ENCODE measurements at places on chromosomes 2 and 18.

GRCh38 chr2:15714609-15715008 lies 122.9 kb downstream of the DDX1 start:
- DNase-seq: no peak

DNA sequence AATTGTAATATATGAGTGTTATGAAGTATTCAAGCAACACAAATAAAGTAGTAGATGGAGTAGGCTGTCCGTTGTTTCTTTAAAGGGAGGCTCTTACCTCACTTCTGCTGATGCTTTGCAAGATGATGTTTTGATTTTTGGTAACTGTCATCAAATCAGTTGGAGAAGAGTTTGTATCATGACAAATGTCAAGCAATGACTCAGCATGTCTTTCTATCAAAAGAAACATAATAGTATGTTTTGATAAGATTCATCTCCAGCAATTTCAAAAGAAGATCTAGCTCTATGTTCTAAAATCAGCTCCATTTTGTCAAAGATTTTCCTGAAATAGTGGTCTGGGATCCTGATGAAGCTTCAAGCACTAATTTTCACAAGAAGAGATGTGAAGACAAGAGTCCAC lies 25.6 kb downstream of the MAP3K19 start:
- DNase-seq: no peak

DNA sequence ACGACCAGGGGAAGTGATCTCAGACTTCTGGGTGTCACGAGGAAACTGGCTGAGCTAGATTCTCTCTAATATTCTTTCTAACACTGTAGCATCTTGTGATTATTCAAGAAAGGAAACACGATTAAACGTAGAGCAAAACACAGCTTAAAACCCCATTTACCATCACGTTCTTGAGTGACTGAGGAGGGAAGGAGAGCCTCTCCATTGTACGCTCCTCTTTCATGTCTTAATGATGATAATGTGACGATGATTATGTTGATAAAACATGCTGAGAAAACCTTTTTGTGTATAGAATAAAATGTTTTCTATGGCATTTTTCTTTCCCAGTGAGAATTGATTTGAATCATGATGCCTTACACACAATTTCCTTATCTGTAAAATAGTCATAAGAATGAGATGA lies 705.6 kb upstream of the ID2 start:
- DNase-seq: no peak

DNA sequence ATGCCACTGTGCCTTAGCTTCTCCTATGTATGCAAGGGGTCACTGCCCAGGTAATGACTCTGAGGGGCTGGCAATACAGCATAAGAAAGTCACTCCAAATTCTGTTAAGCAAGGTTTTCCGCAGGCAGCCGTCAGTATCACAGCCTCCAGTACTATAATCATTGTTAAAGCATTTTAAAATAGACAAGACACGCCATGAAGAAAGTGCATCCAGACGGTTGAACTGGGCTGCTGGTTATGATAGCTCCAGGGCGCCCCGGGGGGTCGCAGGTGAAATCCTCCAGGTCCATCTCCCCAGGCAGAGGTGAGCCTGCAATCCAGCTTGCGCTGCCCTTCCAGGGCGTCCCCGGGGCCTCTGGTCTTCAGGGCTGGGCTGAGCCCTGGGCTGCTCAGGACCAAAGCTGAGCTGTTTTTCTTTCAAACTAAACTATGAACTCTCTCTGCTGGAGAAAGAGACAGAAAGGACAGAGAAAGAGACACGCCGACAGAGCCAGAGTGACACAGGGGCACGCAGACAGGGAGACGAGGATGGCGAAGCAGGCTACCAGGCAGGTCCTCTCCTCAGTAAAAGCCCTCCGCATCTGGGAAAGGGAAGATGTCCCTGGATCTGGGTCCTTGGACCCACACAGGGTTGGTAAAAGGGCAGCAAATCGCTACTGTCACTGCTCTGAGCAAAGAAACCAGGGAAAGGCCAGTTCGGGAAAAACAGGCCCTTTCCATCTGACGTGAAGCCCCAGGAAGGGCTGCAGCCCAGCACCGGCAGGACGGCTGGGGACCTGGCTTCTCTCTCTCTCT lies 2.1 kb upstream of the TWIST2 start:
- no peak for DNase-seq

- no peak for DNase-seq
Observed at GRCh38 chr2:126536605-126537200, 119.3 kb upstream of the GYPC start.

- no peak for DNase-seq
Observed at GRCh38 chr2:60091894-60092293, 461.6 kb downstream of the BCL11A start.

DNA sequence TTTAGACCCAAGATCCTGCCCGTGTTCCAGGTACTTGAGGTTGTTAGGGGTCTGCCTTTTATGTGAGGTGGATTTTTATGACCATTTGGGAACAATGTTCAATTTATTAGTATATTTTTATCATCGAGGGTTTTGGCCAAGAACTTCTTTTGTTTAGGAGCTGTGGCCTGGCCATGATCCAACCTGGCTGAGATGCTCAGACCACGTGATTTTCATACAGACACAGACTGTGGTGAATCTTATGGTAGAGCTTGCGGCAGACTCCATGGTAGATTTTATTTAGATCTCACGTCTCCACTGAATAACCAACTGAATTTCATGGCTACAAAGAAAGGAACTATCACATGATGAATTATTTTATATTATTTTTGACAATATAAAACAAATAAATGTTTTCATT lies 405.5 kb upstream of the VWC2L start:
- DNase-seq: peak; percentile 8

GRCh38 chr18:34220081-34220815 lies 4.5 kb downstream of the NOL4 start:
- DNase-seq: no peak

DNA sequence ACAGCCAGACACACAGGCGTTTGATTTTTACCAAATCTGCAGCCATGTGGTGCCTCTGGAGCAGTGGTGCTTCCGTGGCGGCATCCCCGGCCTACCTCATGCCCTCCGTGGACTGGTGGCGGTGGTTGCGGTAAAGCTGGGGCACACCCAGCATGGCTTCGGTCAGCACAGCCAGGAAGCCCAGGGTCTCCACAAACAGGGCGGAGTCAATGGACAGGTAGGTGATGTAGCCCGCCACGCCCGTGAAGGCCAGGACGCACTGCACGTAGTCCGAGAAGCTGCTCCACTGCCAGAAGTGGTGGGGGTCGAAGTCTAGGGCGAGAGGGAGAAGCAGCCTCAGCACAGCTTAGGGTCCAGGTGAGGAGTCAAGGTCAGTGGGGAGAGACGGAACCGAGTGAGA lies 32.4 kb downstream of the SLC66A2 start:
- no peak for DNase-seq

DNA sequence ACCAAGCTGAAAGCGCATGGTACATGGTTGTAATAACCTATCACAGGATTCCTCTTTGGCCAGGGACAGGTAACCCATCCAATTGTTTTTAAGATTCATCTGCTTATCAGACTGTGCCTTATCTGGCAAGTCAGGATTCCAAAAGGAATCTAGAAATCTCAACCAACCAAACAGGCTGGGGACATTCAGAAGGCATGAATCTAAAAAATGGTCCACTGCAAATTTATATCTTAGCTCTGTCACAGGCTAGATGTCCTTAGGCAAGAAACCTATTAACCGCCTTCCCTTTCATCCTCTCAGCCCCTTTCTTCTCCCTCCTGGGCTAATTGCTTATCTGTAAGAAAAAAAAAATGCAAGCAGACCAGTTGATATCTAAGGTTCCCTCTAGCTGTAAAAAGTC lies 4.3 kb downstream of the LRP2 start:
- no peak for DNase-seq

- DNase-seq: no peak
Observed at GRCh38 chr2:27833931-27834330, 56.3 kb downstream of the RBKS start.

DNA sequence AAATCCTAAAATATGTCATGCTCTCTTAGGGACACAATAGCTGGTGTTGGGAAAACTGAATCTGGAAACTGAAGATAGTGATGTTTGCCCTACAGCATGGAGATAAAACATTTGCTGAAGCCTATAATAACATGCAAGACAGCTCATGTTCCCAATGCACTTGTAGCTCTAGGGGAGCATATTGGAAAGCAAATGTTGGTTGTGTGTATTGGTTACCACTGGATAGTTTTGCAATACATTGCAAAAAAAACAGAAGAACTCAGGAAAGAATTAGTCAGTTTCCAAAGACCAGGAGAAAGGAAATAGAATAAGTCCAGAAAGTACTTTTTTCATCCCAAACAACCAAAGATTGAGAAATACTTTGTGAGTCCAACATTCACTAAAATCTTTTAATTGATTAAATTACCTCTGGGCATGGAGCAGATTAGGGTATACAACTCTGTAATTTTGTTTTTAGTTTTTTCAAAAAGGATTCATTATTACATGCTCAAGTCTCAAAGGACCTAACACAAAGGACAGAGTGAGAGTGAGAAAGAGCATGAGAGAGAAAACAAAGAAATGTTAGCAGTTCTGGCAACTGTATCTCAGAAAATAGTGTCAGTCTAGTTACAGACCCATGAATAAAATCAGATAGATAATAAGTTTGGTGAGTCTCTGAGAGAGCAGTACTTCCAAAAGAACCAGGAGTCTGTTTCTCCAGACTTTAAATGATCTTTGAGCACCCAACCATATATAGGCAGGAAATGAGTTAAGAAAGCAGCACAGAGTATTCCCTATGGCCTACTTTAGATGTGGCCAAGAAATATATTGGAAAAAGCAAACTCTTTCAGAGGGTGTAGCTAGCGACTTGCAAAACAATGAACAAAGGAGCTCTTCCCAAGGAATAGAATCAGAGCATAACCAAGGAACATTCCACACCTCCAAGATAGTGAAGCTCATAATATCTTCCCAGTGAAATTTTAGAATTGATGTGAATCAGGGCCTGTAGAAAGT lies 36.6 kb upstream of the COL3A1 start:
- DNase-seq: no peak

- DNase-seq: no peak
Observed at GRCh38 chr2:3899536-3900155, 196.3 kb downstream of the DCDC2C start.

- no peak for DNase-seq
Observed at GRCh38 chr2:29806461-29806860, 114.9 kb downstream of the ALK start.

- DNase-seq: no peak
Observed at GRCh38 chr2:187644486-187644885, 90.3 kb upstream of the TFPI start.

DNA sequence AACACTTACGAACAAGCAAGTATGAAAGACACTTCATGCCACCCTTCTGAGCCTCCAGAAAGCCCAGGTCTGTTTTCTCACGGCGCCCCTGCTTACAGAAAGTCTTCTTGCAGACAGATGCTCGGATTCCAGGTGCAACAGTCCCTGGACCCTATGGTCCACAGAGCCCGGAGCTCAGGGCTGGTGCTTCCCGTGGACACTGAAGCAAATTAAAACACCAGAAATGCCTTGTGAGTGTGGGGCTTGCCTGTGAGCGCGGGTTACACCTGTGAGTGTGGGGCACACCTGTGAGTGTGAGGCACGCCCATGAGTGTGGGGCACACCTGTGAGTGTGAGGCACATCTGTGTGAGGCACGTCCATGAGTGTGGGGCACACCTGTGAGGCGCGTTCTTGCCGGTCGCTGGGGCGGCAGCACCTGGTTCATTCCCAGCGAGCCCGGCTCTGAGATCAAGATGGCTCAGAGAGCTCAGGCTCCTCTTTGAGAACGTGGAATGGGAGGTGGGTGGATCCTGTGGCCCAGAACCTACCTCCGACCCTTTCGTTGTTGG lies 205.2 kb upstream of the TPO start:
- DNase-seq: no peak

DNA sequence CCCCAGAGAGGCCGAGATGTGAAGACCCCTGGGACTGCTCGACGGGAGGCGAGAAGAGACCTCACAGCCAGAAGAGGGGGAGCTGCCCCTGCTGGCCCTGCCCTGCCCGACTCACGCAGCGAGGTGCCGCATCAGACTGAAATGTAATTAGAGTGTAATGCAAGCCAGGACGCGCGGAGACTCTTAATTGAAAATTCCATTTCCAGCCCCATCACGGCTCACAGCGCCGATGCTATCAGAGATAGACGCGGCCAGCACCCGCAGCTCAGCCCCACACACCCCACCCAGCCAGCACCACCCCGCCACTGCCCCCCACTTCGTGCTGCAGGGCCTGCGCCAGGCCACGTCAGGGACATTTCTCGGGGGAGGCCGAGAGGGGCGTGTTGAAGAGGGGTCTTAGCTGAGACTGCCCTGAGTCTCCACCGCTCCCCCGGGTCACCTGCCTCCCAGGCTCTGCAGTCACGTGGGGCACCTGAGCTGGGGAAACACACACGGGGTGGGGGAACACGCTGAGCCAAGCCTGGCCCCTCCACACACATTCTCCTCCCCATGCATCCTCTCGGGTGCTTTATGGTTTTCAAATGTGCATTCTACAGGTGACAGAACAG lies 78.1 kb downstream of the TEX51 start:
- DNase-seq: no peak

DNA sequence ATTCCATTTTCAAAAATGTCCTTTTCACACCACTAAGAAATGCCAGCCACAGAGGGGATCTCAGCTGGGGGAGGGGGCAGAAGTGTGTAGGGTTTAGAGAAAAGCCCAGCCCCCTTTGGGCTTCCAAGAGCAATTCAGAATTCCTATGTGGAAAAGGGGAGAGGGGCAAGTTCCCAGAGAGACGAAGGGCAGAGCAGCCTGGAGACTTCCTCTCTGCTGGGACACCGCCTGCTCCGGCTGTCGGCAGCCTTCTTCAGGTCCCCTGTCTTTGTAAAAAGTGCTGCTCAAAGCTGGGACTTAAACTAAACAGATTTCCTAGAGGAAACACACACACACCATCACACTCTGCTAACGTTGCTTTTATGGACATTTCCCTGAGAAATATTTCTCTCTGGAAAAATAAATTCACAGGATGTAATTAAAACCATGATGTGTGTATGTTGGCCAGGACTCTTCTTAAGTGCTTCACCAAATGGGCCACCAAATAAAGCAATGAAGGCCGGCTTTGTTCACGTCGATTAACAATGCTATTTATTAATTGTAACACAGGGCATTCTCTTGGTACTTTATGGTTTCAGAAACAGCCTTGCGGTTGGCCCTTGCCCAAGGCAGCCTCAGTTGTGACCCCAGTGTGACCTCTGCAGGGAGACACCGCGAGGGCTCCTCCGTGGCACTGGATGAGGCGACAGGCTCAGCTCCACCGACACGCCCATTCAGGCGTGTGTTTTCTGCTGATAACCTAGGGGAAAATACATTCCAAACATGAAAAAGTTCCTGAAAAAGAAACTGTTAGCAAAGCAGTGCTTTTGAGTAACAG lies 5.6 kb upstream of the ASB1 start:
- no peak for DNase-seq

- DNase-seq: no peak
Observed at GRCh38 chr18:50982086-50982801, 14.4 kb downstream of the ELAC1 start.

DNA sequence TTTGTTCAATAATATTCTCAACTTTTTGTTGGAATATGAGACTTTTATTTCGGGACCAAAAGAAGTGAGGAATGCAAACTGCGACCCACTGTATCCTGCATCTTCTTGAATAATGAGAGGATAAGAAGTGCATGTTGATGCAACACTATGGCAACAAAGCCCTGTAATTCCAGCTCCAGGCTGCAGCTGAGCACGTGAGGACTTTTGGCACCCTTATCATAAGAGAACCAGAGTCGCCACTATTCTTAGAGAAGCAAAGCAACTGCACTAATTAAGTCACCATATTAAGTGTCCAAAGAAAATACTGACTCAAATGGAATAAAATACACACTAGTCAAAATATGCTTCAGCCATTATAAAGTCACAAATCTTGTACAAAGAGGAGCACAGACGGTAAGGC lies 65.8 kb downstream of the FAM210A start:
- no peak for DNase-seq

- DNase-seq: no peak
Observed at GRCh38 chr2:123720760-123721159, 304.3 kb upstream of the CNTNAP5 start.

GRCh38 chr18:36872329-36872728 lies 43.4 kb downstream of the KIAA1328 start:
- DNase-seq: no peak

All from SHP77 (cell line).